ENCODE measurements at places on chromosomes 5 and 9. TPM values are rescaled to one million over a fixed set of nuclear protein-coding genes. Genes with fewer than 3 reads are reported as not detected.

Gene RNF183
- 6.6 TPM for polyA plus RNA-seq

Gene FREM1
- 173 TPM for polyA plus RNA-seq

Gene SPATA31A6
- not detected for polyA plus RNA-seq

Gene SHC3
- 2.5 TPM for polyA plus RNA-seq

Gene FAM78A
- polyA plus RNA-seq = 2.5 TPM

Gene ELAVL2
- polyA plus RNA-seq = 3.4 TPM

DNA sequence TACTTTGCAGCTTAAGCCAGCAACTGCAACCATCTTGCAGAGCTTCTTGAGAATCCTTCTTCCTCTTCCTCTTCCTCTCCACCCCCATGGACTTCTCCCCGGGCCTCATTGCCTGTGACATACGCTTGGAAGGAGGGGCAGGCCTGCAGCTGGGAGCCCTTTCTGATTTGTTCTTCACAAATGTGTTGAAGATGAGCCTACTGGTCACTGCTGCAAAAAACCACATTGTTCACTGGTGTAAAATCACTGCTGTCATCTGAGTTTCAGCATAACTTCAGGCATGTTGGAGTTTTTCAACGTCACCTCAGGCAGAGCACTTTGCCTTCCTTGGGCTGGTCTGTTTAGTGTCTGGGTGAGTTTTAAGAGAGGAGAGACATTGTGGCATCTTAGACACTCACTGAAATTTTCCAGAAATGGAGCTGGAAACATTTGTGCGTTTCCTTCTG lies 7.9 kb downstream of the TJP2 start:
- no peak for DNase-seq

DNA sequence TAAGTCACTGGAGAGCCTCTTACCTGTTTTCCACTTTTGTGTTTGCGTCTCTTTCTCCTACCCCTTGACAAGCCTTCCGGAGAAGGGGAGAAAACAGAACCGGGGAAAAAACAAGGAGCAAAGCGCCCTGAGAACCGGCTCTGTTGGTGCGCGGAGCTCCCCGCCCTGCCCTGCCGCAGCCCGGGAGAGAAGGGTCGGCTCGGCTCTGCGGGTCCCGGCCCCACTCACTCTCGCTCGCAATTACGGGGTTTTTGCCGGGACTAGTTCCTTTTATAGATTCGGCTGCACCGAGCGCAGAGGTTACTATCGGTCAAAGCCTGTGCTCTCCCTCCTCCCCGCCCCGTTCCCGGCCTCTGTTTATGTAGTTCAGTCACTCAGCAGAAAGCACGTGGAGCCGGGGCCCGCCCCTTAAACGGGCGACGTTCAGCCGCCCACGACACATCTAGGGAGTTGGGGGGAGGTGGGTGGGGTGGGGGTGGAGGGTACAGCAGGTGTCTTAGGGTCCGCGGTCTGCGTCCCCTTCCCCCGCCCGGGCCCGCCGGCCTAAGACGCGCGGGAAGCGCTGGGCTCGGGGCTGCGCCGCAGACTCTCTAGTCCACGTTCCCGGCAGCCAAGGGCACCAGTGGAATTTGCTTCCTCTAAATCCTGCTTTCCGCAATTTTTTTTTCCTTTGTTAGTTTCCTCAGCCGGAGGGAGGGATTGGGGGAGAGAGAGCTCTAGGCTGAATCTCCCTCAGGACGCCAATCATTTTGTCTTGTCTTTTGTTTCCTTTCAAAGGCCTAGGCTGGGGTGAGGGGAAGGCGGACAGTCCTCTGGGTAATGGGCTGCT lies at the start of gene ABCA1:
Gene ABCA1, minus strand, starts transcription at position 244 of the 829 bp plus-strand sequence. CDS start 24,476 bp downstream, outside the sequence.
- peak; percentile 60 for DNase-seq

- DNase-seq = peak; percentile 51
Observed at GRCh38 chr5:32173267-32174010, 680 bp downstream of the GOLPH3 start.

DNA sequence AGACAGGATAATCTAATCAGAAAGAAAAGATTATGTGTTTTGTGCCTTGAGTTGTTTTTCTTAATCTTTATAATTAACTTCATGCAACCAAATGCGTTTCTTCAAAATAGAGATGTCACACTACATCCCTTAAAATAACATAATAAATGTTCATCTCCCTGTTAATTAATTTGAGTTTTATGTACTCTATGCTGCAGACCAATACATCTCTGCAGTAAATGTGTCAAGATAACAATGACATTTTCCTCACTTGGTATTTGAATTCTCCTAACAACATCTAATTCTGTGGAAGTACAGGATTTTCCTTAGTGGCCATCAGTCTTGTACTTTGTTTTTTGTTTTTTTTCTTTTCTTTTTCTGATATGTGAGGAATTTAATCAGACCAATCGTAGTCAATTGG lies 279.2 kb upstream of the TYRP1 start:
- DNase-seq = no peak

GRCh38 chr9:129702589-129703520 lies 37.4 kb downstream of the PRRX2 start:
- DNase-seq = no peak

DNA sequence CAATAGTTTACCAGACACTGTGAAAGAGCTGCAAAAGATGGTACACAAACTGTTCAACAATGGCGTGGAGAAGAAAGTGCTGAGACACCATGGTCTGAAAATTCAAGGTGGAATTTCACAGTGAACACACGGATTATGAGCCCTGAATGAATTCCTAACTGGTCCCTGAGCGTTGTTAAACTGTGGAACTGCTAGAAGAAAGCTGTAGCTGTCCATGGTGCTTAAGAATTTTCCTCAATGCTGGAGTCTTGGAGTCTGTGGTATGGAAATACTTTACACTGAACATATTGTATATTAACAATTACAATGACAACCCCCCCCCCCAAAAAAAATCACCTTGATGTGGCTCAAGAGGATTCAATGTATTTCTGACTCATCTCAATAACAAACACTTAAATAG lies 68.5 kb downstream of the SLC24A2 start:
- peak; percentile 47 for DNase-seq

DNA sequence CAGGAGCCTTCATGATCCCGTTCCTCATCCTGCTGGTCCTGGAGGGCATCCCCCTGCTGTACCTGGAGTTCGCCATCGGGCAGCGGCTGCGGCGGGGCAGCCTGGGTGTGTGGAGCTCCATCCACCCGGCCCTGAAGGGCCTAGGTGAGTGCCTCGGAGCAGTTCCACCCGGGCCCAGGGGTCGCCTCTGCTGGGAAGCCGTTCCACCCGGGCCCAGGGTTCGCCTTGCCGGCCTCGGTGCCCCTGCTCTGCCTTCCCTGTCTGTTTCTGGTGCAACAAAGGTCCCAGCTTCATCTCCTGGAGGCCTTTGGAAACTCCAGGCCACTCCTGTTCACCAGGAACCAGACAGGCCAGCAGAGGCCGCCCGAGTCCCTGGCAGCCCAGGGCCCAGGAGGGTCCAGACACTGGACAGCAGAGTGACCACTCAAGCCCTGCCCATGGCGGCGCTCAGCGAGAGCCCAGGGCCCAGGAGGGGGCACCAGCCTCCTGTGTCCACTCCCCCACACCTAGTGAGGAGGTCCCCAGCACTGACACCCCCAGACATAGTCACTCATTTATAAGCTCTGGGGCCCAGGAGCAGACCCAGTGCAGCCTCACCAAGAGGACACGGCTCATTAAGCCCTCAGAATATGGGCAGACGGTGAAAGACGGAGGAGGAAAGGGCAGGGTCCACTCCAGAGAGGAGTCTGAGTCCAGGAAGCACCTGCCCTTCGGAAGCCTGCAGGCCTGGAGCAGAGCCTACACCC lies 7.5 kb downstream of the SLC6A19 start:
- DNase-seq = peak; percentile 73

DNA sequence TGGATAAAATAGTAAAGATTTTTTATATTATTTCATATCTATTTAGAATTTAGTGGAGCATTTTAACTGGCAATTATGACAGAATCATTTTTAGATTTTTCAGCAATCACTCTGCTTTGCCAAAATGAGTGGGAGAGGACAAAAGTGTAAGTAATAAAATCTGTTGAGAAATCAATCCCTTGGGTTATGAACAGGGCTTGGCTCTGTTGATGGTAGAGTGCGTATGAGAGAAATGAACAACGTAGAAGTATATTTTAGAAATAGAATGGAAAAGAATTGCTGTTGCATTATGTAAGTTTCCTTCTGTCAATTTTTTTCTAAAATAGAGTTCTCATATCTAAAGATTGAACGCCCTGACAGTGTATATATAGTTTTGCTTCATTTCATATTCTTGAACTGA lies 154.1 kb upstream of the PRDM9 start:
- DNase-seq = no peak

DNA sequence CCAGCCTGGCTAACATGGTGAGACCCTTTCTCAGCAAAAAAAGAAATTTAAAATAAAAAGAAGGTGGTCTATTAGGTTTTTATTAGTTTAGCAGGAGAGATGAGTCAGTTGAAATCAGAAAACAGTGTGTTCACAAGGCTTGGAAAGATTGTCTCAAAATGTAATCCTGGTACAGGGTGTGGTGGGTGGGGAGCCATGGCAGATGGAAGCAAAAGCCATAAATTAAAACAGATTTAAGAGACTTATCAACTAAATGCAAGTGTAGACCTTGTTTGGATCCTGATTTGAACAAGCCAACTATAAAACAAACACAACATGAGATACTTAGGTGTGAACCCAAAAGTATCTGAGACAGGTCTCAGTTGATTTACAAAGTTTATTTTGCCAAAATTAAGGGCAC lies 42.8 kb upstream of the KLF9 start:
- DNase-seq = no peak
